Myometrial cell (primary cell): ENCODE measurements at places on chromosomes 1 and 21. TPM values are rescaled to one million over a fixed set of nuclear protein-coding genes. Genes with fewer than 3 reads are reported as not detected.

The CTTNBP2NL gene
- 13.0 and 17.5 TPM in 2 replicates for total RNA-seq

The AGT gene
- 1.2 TPM in 1 of 2 replicates, not detected in the other for total RNA-seq

The KLF17 gene
- total RNA-seq: under 0.01 TPM in 1 of 2 replicates, not detected in the other

The DCDC2B gene
- not detected in 2 replicates for total RNA-seq

The ACTL8 gene
- total RNA-seq: not detected in 2 replicates

The SLC6A9 gene
- 3.9 and 5.5 TPM in 2 replicates for total RNA-seq
